Cortex of kidney (tissue), 1 donor: ENCODE measurements at places on chromosomes 3 and 15.

DNA sequence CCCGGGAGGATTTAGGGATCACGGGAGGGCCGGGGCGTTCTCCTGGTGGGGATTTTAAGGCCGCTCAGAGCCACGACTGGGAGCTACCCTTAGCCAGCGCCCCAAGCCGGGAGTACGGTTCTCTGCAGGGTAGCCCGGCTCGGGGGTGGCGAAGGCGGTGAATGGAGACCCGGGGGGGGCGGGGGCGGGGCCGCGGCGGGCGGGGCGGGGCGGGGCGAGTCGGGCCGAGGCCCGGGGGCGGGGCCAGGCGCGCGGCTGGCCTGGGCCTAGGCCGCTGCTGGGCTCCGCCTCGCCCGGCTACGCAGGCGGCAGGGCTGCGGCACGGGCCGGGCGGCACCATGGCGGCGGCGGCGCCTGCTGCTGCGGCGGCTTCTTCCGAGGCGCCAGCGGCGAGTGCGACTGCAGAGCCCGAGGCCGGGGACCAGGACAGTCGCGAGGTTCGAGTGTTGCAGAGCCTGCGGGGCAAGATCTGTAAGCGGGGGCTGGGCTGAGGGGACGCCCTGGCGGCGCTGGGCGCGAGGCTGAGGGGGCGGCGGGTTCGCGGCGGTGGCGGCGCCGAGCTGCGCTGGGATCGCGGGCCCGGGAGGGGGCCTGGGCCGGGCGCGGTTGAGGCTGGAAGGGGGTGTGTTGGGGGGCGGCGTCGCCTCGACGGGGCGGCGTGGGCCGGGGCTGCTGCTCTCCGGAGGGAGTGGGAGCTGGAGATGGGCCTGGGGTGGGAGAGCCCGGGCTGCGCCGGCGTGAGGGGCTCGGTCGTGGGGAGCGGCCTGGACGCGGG lies at the start of gene RASA2:
RASA2 (plus strand) TSS at position 282 of the 775 bp plus-strand sequence; CDS start at position 339, 57 bp downstream.
- no peak for DNase-seq

GRCh38 chr3:46860810-46861604 lies 2.2 kb downstream of the MYL3 start:
- no peak for DNase-seq

GRCh38 chr3:47664519-47664918 lies 85.9 kb upstream of the CSPG5 start:
- no peak for DNase-seq

- no peak for DNase-seq
Observed at GRCh38 chr3:160280836-160281235, 55.6 kb downstream of the C3orf80 start.

DNA sequence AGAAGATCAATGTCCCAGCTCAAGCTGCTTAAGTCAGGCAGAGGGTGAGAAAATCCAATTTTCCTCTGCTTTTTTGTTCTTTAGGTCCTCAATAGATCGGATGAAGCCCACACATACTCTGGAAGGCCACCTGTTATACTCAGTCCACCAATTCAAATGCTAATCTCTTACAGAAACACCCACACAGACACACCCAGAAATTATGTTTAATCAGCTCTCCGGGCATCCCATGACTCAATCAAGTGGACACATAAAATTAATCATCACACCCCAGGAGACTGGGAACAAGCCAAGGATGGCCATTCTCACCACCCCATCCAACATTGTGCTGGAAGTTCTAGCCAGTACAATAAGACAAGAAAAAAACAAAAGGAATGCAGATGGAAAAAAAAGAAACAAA lies 67.8 kb upstream of the SLC24A5 start:
- no peak for DNase-seq

GRCh38 chr3:118501152-118501551 lies 533.5 kb downstream of the IGSF11 start:
- no peak for DNase-seq

DNA sequence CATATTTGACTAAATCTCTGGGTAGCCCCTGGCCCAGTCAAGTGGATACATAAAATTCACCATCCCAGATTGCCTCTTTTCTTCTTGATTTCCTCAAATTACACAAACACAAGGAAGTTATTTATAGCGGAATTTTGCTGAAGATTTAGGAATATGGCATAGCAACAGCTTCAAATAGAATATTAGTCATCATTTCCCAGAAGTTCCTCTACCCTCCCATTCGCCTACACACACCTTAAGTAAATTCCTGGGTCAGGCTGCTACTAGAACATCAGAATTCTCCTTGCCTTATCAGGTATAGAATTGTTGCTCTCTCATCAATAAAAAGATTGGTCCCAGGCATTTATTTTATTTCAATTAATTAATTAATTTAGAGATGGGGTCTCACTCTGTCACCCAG lies 31.6 kb downstream of the MESD start:
- DNase-seq, result no peak

DNA sequence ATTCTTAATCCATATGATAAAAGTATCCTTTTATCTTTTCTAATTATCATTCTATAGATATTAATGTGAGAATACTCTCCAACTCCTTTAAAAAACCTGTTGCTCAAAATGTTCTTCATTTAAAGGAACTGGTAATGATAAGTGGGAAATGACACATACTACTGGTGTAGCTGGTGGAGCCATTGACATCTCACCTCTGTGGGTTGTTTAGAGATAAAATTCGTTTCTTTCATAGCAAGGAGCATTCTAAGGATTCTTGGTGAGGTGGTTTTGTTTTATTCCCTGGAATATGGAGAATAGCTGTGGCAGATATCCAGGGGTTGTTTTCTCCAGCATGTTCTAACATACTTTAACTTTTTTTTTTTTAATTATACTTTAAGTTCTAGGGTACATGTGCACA lies 299.8 kb upstream of the THBS1 start:
- no peak for DNase-seq
